Inflammatory macrophage treated with lipopolysaccharide for 4 hours (primary cell): ENCODE measurements at places on chromosomes 5 and 9.

DNA sequence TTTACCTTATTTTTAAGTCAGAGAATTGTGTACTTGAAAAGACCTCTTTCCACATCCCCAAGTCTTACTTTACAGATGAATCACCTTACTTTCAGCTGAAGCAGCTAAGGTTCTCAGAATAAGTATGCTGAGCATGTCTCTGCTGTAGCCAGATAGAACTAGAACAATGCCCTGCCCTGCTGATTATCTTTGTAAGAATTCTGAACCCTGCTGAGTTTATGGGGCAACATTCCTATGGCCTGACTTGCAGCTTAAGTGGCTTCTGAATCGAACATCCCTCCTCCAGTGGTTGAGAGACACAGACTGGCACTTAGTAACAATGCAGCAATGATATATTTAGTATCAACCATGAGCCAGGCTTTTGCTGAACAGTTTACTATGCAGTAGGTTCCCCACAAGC, 592.0 kb upstream of the WWC1 start:
- DNase-seq, result no peak

DNA sequence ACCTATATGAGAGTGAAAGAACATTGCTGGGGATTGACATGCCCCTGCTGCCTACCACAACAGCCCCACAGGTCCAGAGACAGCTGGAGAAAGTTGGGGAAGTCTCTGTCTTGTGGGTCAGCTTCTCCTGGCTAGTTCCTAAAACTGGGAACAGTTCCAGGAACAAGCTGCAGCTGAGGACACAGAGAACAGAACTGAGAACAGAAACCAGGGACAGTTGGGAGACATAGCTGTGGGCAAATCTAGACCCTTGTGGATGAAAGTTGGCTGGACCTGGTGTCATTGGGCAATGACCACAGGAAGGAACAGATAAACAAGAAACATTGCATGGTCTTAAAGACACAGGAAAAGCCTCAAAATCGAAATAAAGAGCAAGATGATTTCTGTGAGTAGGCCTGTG, 58.3 kb upstream of the MOCS2 start:
- peak; percentile 42 for DNase-seq

DNA sequence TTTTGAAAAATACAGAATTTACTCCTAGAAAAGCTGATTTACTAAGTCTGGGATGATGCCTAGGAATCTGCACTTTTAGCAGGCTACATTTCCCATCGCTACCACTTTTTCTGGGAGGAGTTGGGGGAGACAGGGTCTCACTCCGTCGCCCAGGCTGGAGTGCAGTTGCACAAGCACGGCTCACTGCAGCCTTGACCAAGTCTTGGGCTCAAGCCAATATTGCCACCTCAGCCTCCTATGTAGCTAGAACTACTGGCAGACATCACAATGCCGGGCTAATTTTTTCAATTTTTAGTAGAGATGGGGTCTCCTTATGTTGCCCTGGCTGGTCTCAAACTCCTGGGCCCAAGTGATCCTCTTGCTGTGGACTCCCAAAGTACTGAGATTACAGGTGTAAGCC, 85.9 kb downstream of the NR6A1 start:
- no peak for DNase-seq

- no peak for DNase-seq
Observed at GRCh38 chr5:148776261-148776660, 50.1 kb upstream of the ADRB2 start.

GRCh38 chr5:96997265-96997859, 61.5 kb downstream of the LNPEP start:
- peak; percentile 64 for DNase-seq

- DNase-seq, result no peak
Observed at GRCh38 chr5:131064669-131065371, 100.2 kb downstream of the HINT1 start.

DNA sequence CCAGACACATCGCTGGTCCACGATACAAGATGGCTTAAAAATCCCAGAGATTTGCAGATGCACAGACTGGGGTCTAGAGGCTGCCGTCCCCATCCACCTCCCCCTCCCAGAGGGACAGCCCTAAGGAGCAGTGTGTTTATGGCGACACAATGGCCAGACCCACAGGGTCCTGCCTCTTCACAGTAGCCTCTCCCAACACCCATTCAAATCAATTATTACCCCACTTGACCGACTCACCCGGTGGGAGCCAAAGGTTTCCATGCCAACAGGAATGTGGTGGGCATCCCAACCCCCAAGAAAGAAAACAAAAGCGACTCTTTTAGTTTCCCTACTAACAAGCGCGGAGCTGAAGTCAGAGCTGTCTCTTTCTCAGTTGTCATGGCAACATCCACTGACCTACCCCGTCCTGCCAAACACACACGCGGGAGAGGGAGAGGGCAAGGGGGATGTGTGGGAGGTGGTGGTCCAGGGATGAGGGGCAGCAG, 209.0 kb downstream of the TTLL11 start:
- DNase-seq, result no peak

- no peak for DNase-seq
Observed at GRCh38 chr5:117652036-117652957, 1077.7 kb upstream of the SEMA6A start.

DNA sequence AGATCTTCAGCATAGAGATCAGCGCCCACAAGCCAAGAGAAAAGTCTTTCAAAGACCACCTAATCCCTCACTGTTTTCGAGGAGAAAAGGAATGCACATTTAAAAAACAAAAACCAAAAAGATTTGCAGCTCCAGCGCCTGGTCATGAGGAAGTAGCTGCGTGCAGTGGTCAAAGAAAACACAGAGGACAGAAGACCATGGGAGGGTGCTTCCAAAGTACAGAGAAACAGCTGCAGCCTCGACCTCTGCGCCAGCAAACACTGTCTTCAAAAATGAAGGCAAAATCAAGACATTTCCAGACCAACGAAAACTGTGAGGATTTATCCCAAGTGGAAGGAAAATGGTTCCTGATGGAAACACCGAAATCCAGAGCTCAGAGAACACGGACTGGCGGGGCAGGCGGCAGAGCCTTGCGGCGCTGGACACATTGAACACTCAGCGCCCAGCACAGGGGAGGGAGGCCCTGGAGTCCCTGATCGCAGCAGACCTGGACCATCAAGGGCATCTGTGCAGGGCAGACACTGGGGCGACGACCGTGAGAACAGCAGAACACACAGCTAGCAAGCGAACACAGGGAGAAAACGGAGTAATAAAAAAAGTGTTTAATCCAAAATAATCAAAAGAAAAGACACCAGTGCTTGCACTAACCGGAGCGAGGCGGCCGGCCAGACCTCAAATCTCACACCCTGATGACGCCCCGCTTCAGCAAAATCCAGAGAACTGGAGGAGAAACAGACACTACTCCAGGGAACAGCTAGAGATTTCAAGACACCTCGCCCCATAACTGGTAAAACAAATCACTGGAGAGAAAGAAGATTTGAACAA, 12.6 kb upstream of the SLC12A7 start:
- DNase-seq, result no peak

- DNase-seq, result no peak
Observed at GRCh38 chr9:121476156-121476555, 23.5 kb downstream of the GGTA1 start.

GRCh38 chr5:123120197-123120596, 31.2 kb downstream of the PRDM6 start:
- no peak for DNase-seq

- DNase-seq, result no peak
Observed at GRCh38 chr5:44440186-44440585, 51.0 kb upstream of the FGF10 start.

DNA sequence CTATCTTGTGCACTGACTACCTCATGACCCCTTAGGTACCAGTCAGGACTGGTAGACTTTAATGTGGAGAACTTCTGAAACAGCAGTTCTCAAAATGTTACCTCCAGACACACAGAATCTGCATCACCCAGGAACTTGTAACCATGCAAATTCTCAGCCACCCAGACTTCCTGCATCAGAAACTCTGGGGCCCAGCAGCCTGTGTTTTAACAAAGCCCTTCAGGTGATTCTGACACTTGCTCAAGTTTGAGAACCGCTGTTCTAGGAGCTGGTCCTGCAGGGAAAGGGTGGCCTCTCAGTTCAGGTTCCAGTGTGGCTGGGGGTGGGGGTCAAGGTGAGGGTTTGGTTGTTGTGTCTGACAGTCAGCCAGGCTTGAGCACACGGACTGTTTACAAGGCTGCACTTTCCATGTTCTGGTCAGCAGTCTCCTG, 28.4 kb downstream of the ZFP62 start:
- DNase-seq, result peak; percentile 9

DNA sequence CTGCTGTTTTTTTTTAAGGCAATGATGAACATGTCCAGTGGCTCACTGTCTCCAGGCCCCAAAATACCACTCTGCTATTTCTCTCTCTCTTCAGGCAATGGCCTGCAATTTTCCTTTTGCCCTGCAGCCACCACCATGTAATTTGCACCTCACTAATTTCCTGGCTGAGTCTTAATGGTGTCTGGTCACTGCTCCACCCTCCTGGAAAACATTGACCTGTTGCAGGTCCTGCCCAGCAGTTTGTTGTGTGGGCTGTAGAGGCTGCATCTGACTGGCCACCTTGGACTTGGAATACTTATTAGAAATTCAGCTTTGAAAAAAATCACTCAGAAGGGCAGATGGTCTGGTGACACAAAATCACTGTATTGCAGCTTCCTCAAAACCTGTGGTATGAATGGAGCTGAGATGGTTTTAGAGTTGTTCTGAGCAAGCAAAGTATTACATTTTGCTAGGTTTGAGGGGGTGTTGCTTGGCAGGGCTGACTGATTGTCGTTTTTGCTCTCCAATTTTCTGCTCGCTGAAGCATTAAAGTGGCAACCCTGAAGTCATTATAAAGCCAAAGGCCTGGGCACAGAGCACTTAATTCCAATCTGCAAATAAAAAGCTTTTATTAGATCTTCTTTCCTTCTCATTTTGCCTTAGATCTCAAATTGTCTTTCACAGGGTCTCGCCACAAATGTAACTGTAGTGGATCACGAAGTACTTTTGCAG, 134.8 kb downstream of the TMEM174 start:
- DNase-seq, result no peak

GRCh38 chr9:107929443-107929842, 439.9 kb upstream of the KLF4 start:
- DNase-seq, result peak; percentile 83

- DNase-seq, result no peak
Observed at GRCh38 chr9:130447193-130447816, 2.5 kb downstream of the ASS1 start.

- DNase-seq, result no peak
Observed at GRCh38 chr9:71333321-71333720, 211.9 kb upstream of the TRPM3 start.

GRCh38 chr5:123916345-123917121, 404.6 kb downstream of the CSNK1G3 start:
- no peak for DNase-seq

DNA sequence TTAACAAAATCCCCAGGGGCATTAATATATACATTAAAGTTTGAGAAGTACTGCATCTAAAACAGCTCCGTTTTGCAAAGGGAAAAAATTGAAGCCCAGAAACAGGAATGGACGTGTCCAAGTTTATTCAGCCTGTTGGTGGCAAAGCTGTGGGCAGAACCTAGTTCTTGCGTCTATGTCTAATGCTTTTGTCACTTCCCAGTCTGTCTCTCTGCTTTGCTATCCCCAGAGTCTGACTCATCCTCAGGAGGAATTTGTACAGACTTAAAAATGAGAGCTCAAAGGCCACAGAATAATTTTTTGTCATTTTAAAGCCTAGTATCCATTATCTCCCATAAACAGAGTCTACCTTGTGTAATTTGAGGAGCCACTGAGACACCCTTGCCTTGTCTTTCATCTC, 330.9 kb upstream of the GRIA1 start:
- no peak for DNase-seq

DNA sequence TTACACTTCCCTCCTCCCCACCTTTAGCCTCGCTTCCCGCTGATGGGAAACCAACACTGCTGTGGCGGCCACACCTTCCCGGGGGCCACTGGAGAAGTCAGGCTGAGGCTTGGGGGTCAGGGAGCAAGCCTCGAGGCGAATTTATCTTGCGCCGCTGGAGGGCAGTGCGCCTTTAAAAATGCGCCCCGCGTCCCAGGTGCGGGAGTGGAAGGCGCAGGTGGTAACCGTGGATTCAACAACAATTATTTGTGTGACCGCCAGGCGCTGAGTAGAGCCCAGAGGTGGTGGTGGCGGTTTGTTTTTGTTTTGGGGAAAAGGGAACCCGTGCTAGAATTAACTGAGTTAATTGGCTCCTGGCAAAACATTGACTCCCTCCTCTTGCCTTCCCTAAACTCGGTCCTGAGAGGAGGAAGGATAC, 1.1 kb downstream of the CFAP77 start:
- DNase-seq, result peak; percentile 10

- DNase-seq, result no peak
Observed at GRCh38 chr9:6356441-6356840, 28.3 kb downstream of the TPD52L3 start.

- no peak for DNase-seq
Observed at GRCh38 chr5:133316346-133317343, 264.8 kb downstream of the HSPA4 start.

DNA sequence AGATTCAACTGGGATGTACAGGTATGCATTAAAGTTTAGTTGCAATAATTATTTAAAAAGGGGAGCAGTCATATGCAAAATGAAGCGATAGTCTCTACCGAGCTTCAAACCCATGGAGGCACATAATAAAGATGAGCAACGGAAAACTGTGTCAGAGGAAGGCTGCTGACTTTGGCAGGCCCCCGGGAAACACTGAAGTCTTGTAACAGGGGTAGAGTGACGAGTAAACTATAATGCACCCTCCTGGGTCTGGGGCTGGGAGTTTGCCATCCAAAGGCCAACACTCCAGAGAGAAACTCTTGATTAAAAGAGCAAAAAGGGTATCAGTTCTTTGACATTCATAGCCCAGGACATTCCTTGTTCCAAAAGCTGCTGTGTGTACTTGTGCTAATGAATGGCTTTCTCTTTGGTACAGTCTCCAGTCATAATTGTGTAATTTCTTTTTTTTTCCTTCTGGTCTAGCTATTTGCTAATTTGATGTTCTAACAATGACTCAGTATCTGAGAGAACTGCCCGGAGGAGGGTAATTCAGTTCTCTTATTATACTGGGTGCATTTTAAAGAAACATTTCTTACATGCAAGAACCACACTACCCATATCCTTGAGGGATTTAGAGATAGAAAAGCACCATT, 59.2 kb downstream of the TNC start:
- peak; percentile 90 for DNase-seq

- DNase-seq, result no peak
Observed at GRCh38 chr5:171122372-171122771, 186.7 kb upstream of the TLX3 start.

DNA sequence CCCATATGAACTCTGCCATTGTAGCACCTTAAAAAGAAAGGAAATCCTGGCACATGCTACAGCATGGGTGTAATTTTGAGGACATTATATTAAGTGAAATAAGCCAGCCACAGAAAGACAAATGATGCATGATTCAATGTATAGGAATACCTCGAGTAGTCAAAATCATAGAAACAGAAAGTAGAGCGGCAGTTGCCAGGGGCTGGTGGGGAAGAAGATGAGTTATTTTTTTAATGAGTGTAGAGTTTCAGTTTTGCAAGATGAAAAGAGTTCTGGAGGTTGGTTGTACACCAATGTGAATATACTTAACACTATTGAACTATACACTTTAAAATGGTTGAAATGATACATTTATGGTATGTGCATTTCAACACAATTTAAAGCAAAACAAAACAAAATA, 133.0 kb downstream of the ZDHHC21 start:
- DNase-seq, result no peak
